ENCODE measurements at places on chromosomes 7 and 10.

DNA sequence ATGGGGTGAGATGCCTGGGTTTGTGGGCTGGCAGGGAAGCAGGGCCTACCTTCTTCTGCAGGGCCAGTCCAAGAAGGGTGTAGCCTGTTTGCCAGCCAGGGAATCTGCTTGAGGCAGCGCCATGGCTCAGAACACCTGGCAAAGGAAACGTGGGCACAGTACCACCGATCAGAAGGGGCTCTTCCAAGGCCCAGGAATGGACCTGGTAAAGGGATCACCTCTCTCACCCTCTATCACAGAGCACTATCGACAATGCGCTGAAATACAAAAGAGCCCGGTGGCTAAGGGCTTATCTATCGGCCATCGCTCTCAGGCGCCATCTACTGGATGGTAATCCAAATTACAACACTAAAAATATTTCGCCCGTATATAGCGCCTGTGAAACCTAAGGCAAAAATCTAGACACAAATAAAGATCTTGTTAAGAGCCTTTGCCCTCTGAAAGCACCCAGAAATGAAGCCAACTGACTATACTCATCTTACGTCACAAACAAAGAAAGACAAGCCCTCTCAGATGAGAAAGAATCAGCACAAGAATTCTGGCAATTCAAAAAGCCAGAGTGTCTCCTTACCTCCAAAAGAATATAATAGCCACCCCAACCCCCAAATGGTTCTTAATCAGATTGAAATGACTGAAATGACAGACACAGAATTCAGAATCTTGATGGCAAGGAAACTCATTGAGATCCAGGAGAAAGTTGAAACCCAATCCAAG, 217.8 kb upstream of the HPS1 start:
- DNase-seq = peak; percentile 3

DNA sequence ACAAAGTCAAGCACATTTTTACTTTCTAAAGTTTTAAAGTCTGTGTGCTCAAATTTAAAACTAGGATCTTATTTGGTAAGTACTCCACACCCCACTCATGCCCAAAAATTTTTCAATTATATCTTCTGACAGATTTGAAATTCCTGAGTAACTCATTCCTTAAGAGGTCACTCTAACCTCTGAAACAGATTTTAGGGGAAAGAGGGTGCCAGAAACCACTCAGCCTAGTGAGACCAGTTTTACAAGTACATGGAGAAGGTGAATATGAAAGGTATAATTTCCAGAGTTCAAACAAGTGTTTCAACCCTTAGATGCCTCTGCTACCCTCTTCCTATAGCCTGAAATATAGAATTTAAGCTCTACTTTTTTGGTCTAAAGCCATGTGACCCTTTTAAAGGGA, 79.2 kb downstream of the C7orf25 start:
- DNase-seq = no peak

- DNase-seq = no peak
These were observed 165.8 kb upstream of the IMMP2L start for GRCh38 chr7:111727905-111728634.

- DNase-seq = no peak
These were observed 102.6 kb upstream of the LYZL1 start for GRCh38 chr10:29186221-29186620.

GRCh38 chr10:127168261-127168660, 28.1 kb downstream of the INSYN2A start:
- DNase-seq = no peak

DNA sequence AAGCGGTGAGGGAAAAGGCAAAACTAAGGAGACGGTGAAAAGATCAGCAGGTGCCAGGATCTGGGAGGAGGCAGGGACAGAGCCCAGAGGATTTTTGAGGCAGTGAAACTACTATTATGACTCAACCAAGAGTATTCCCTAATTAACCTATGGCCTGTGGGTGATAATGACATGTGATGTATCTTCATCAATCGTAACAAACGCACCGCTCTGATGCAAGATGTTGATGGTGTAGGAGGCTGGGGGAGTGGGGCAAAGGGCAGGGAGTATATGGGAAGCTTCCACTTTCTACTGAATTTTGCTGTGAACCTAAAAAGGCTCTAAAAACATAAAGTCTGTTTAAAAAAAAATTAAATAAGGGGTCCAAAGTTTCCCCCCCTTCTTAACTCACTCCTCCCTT, 25.5 kb upstream of the EZH2 start:
- no peak for DNase-seq

DNA sequence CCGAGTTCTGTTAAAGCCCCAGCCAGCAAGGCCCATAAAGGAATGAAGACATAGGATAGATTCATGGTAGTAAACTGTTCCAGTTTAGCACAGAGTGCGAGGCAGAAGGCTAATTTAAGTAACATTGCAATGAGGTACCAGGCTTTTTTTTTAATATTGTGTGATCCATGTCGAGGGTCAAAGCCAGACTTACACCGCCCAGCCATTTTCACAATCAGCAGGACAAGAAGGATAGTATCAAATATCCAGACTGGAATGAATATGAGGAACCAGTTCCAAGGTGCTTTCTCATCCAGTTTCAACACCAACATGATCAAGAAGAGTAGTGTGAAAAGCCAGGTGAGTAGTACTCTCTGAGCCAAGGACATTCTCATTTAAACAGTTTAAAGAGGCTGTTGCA, 4.2 kb downstream of the TMEM60 start:
- no peak for DNase-seq

DNA sequence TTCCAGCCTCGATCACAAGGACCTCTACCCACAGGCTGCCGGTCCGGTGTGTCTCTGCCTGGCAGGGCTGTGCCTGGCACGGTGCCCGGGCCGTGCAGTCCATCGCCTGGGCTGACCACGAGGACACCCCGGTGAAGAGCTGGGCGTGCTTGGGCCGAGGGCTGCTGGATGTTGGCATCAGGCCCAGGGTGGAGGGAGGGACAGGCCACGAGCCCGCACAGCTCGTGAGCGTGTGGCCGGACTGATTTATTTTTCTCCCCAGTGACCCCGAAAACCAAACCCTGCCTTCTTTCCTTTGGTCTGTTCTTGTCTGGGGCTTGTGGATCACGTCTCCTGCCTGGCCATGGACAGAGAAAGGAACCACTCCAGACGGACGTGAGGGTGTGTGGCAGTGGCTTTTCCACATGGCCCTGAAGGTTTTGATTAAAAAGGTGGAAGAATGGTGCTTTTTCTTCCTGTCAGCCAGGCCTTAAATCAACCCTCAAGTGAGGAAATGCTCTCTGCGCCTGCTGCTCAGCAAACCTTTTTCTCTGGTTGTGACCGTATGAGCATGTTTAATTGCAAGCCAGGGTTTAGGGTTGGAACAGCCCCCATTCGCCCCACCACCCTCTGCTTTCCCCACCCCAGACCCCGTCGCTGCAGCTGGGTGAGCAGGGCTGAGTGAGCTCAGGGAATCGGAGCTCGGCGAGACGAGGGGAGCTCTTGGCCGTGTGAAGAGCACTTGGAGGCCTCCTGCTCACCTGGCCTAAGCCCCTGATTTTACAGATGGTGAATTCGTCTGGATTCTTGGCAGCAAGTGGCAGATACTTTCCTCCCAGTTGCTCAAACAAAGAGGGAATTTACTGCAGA, 130.1 kb downstream of the RGS10 start:
- DNase-seq = no peak

DNA sequence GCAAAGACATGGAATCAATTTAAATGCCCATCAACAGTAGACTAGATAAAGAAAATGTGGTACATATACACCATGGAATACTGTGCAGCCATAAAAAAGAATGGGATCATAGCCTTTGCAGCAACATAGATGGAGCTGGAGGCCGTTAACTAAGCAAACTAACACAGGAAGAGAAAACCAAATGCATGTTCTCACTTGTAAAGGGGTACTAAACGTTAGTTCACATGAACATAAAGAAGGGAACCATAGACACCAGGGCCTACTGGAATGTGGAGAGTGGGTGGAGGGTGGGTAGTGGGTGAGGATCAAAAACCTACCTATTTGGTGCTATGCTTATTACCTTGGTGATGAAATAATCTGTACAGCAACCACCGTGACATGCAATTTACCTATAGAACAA, 78.4 kb upstream of the GSDME start:
- DNase-seq = no peak

DNA sequence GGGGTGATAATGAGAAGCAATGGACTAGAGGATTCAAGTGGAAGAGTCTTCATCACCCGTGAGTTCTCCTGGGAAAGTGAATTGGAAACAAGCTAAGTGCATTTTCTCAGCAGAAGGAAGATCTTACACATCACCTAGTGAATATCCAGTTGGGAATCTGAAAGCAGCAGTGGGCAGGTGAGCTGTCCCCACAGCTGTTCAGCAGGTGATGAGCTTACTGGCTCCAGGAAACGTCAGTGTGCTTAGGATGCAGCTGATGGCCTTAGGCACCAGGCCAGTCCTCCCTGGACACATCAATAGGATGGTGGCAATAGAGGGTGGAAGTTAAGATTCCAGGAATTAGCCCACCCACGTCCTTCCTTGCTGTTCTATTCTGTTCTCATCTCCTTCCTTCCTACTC, 66.7 kb downstream of the NOD1 start:
- no peak for DNase-seq

Measured in T follicular helper cell (primary cell).